ENCODE measurements at places on chromosomes 1 and 21.

- DNase-seq: no peak
Measured at GRCh38 chr1:1596493-1597274, 3.3 kb downstream of the FNDC10 start.

DNA sequence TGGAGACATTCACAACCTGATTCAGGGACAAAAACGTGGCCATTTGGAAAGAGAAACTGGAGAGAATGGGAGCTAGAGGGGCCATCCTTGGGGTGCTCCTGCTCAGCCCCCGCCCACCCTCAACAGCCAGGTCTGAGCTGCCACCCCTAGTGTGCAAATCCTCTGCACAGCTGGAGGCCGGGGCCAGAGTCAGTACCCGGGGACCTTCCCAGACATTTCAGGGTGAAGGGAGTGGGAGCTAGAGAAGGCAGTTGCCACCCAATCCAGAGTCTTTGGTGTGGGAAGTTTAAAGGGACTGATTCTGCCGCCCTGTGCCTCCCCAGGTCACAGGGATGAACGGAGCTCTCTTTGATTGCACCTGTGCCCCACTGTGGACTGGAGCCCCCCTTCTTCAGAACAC, 397.4 kb downstream of the MATN1 start:
- DNase-seq: no peak

- DNase-seq: no peak
Measured at GRCh38 chr1:211800925-211801607, 29.5 kb downstream of the LPGAT1 start.

DNA sequence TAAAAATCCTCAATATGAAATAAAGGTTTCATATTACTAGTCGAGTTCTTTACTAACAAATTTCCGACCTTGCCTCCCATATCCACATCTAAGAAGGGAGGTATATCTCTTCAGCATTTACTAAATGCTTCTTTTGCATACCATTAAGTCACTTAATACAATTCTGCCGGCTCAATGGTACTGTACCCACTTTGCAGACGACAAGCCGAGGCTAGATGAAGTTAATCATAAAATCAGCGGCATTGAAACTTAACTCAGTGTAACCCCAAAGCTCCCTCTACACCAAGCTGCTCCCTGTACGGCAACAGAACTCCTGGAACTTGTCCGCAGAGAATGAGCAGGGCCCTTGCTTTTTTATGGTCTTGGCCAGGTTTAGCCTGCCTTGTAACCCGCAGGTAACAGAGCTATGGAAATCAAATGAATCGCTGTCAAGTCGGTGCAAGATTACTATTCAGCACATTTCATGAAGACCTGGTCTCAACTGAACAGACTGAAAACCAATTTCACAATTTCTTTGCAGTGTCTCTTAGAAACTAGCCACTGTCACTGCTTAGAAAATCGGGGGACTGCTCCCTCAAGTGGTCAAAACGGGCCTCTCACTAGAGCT, 738 bp downstream of the INTS7 start:
- DNase-seq: no peak
